Femur (tissue), 1 donor: ENCODE measurements at places on chromosomes 3 and 15.

GRCh38 chr15:80789296-80789695, 10.1 kb downstream of the CEMIP start:
- no peak for DNase-seq

- DNase-seq, result no peak
Observed at GRCh38 chr3:58135712-58136543, 74.8 kb downstream of the DNASE1L3 start.

GRCh38 chr3:73383470-73384049, 241.2 kb downstream of the PDZRN3 start:
- no peak for DNase-seq

GRCh38 chr3:118736107-118736506, 298.5 kb downstream of the IGSF11 start:
- no peak for DNase-seq

DNA sequence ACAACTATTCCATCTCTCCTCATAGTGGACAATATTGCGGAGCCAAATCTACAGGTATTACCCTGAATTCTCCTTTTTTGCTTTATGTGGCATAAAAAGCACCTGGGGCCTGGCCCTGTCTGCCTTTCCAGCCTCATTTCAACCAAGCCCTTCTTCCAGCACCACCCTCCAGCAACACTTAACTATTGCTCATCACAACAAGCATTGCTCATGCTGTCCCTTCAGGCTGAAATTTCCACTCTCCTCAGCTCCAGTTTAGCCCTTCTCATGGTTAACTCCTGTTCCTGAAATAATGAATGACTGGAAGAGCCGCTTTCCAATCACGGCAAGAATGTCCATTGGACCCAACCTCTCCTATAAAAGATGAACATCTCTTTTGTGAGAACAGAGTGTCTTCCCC, 107.4 kb downstream of the P2RY1 start:
- DNase-seq, result no peak

DNA sequence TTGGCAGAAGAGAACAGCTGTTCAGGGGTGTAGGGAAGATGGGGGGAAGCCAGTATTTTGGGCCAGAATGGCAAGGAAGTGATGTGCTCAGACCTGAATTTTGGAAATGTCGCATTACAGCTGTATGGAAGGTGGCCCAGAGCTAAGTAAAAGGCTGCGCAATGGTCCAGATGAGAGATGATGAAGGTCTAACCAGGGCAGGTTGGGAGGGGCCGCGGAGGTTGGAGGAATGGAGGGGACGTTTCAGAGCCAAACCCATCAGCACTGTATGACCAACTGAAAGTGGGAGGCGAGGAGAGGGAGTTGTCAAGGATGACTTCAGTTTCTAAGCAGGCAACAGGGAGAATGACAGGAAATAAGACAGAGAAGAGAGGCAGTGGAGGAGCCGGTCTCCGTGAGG, 60.8 kb downstream of the ADCY5 start:
- DNase-seq, result peak; percentile 52

DNA sequence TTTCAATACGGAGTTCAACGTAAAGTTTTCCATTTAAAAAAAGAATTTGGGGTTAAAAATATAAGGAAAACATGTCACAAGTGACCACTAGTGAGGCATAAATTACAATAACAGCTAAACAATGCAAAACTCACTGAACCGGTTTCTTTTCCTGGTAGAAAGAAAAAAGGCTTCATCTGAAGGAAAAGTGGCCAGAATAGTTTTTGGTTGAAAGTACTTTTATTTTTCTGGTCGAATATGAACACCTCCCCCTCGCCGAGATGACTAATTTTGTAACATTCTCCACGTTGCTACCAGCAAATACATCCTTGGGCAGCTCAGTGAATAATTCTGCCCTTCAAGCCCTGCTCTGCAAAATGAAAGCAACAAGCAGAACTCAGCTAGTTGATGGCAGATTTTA, 3.9 kb upstream of the SRGAP3 start:
- DNase-seq, result no peak
